AG20443 (cell line): ENCODE measurements at places on chromosomes 6 and 20.

- no peak for DNase-seq
Measured at GRCh38 chr6:60643870-60644269, 1642.2 kb downstream of the KHDRBS2 start.

DNA sequence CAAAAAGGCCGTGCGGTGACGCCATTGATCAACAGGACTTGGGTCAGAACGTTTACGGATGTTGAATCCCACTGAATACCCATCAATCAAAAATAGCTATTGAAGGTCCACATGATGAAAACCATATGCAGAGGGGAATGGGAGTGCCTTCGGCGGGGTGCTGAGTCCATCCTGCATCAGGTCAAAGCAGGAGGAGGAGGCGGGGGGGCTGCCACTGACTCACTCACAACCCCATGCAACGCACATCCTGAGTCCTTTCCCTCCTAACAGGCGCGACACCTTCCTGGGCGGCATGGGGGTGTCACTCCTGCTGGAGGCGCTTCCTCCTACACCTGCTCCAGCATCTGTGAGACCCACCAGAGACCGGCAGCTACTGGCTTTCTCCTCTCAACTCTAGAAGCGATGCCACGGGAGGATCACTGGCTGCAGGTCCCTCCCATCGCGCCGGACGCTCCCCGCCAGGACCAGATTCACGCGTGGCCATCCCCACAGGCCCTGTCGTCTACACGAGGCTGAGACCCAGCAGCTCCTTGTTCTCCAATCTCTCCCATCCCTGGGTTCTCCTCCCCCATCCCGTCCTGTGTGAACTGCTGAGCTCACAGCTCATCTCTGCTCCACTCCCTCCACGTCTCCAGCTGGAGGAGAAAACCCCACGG is 170.6 kb upstream of the THBS2 start:
- no peak for DNase-seq

DNA sequence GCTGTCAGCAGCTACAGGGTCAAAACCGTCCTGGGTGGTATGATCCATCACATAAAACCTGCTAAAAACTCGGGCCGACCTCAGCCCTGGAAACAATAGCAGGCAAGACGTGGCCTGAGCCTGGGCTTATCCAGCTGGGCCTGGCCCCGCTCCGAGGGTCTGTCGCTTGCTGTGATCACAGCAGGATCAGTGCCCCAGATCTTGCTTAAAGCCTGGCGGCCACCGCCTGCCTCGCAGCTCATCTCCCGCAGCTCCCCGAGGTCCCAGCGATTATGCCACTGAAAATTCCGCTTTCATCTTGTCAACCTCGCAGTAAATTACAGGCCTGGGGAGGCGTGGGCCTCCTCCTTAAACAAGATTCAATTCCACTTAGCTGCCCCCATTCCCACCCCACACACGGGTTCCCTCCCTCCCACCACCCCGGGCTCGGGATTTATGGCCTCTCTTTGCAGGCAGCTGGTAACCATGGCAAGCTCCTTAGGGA is 40.1 kb downstream of the CDH22 start:
- no peak for DNase-seq

GRCh38 chr20:13873831-13874230 is 89.0 kb downstream of the NDUFAF5 start:
- DNase-seq: no peak

GRCh38 chr6:18259675-18260447 is 4.5 kb downstream of the DEK start:
- DNase-seq: no peak

DNA sequence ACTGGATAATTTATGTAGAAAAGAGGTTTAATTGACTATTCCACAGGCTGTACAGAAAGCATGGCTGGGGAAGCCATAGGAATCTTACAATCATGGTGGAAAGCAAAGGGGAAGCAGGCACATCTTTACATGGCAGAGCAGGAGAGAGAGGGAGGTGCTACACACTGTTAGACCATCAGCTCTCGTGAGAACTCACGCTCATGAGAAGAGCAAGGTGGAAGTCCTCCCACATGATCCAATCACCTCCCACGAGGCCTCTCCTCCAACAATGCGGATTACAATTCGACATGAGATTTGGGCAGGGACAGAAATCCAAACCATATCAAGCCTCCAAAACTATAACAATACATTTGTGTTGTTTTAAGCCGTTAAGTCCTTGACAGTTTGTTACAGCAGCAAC is 257.1 kb upstream of the KCNG1 start:
- DNase-seq: no peak

GRCh38 chr6:158570681-158570962 is 10.7 kb downstream of the TMEM181 start:
- no peak for DNase-seq

DNA sequence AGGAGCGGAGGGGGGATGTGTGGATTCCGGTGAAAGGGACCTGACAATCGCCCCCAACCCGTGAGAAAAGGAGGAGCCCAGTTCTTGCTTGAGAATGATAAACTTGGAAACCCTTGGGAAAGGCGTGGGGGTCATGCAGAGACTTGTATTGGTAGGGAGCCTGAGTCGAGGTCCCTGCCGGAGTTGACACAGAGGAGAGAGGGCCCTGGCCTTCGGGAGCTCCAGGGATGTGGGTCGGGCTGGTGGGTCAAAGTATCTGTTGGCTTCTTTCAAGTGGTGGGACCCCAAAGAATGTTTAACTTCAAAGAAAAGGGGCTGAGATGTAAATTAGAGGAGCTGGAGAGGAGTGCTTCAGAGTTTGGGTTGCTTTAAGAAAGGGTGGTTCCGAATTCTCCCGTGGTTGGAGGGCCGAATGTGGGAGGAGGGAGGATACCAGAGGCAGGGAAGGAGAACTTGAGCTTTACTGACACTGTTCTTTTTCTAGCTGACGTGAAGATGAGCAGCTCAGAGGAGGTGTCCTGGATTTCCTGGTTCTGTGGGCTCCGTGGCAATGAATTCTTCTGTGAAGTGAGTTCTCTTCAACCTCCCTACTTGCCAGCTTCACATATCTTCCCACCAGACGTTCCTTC is 571 bp downstream of the CSNK2B start:
- peak; percentile 32 for DNase-seq

- no peak for DNase-seq
Measured at GRCh38 chr6:85428486-85428885, 21.4 kb upstream of the NT5E start.

DNA sequence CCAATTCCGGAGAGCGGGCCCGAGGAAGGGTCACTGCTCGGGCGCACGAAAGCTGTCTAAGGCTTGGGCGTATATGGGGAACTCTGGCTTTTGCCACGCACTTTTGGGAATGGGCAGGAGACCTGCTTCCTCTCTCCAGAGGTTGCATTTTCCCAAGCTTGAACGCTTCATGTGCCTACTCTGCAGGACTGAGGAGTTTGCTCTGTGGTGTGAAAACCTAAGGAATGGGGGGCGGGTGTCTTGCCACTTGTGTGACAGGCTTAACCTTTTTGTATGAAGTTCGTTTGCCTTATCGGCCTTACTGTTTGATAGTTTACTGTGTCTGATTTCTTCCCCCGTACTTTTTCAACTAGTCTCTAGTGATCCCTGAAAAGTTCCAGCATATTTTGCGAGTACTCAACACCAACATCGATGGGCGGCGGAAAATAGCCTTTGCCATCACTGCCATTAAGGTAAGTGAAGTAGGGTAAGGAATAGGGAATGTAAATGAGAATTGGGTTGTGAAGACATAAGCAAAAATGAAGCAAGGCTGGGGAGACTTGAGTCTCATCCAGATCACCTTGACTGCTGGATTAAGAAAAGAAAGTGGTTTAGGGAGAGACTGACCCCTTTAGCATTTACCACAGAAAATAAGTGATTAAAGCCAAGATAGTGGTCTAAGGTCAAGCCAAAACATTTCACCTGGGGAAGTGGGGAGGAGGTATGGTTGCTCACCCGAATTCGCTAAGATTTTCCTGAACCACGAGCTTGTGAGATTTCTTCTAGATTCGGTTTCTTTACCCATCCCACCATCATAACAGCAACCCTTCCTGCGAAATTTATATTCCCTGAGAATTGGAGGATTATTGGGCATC is 627 bp downstream of the RPS18 start:
- no peak for DNase-seq

- DNase-seq: no peak
Measured at GRCh38 chr6:154361476-154361875, 4.9 kb upstream of the IPCEF1 start.

DNA sequence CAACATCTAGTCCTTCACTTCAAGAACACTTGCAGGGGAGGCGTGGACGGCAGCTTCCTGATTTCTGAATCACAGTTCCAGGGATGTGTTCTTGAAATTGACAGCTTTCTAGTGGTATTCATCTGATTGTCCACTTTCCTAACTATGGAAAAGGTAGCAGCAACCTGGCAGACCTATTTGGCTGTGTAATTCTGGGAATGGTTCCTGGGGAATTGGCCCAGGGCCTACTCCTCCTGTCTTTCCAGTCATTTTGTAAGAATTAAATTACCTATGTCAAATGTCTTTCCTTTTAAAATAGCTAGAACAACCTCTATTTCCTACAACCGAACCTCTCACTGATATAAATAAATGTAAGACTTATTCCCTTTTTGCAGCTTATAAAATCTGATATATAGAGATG is 85.5 kb upstream of the RSPO3 start:
- DNase-seq: no peak

DNA sequence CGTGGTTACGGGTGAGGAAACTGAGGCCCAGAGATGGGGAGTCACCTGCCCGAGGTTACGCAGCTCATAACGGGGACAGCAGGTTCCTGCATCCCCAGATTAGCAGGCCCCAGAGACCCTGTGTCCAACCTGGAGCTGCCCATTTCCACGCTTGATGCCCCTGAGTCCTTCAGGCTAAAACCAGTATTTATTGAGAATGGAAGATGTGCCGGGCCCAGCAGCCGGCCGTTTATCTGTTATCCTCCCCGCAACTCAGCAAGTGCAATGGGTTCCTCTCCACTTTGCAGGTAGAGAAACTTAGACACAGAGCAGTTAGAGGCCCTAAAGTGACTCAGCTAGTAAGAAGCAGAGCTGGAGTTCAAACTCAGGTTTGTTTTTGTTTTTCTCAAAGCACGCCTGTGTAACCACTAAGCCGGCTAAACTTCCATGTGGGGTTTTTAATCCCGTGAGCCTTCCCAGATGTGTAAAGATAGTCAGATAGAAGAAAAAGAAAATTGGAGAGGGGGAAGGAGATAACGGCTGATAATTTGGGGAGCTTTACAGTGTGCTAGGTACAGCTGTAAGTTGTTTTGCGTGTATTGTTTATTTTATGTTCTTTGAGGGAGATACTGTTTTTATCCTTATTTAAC is 775 bp downstream of the PFDN4 start:
- peak; percentile 39 for DNase-seq

GRCh38 chr6:143399775-143400174 is 50.7 kb downstream of the ADAT2 start:
- no peak for DNase-seq

- no peak for DNase-seq
Measured at GRCh38 chr6:117911150-117911549, 4.1 kb downstream of the SLC35F1 start.

- no peak for DNase-seq
Measured at GRCh38 chr6:70310063-70310694, 7.3 kb upstream of the COL9A1 start.

DNA sequence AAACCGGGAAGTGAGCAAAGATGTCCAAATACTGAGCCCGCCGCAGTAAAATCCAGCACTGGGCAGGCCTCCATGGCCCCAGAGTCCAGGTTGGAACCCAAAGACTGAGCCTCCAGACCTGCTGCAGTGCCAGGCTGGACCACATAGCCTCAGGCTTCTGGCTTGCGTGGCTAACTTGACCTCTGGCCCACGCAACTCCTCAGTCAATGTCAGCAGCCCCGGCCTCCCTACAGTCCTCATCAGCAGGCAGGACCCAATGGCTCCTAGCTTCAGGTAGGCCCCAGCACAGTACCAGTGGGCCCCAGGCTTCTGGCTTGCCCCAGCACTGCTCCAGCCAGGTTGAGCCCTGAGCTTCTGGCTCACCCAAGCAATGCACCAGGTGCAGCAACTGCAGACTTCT is 245.1 kb upstream of the AFDN start:
- DNase-seq: no peak

DNA sequence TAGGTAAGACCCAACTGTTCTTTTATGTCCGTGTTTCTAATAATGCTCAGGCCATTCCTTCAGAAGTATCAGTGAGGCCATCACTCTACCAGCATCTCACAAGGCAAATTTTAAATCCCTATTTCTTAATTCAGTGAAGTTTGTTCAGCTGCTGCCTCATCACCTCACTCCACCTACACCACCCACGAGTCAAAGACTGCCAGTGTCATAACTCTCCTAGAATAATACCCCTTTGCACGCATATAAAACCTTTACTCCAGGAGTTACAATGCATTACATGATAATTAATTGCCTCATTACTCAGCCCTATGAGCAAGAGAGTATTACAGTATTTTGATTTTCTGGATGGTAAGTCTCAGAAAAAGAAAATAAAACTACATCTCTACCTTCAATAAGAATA is 793.6 kb downstream of the TFAP2A start:
- peak; percentile 16 for DNase-seq

- DNase-seq: no peak
Measured at GRCh38 chr6:14089224-14089623, 28.3 kb upstream of the CD83 start.

DNA sequence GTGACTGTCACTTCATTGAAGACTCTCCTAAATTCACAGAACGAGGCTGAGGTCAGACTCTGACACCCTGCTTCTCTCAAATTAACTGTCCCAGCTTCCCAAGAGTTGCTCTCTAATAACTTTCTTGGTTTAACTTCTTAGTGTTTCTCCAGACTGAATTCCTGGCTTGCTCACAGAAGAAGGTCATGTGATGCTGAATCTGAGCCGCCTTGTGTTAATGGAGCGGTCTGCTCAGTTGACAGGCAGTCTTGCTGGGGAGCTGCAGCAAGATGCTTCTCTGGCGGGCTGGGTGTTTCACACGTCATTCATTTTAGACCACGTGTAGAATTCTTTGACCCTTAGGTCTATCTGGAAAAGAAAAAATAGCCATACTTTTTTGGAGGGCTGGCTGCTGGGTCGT is 107.3 kb downstream of the FOXO3 start:
- peak; percentile 32 for DNase-seq

GRCh38 chr6:160428069-160428430 is 79.9 kb downstream of the SLC22A3 start:
- no peak for DNase-seq

GRCh38 chr6:1971612-1972011 is 273.8 kb downstream of the GMDS start:
- no peak for DNase-seq

DNA sequence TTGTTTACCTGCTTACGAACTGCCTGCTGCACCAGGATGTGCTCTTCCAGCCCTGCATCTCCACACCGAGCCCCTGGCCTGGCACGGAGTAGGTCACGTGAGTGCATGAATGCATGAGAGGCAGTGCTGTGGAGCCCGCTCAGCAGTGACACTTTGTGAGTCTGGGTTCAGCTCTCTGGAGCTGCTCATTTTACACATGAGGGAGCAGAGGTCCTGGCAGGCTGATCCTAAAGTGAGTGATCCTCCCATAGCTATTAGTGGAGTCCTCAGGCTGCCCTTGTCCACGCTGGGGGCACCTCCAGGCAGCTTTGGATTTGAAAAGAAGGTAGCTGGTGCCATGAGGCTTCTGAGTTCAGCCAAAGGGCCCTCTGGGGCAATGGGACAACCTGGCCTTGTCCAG is 64.2 kb downstream of the EDN3 start:
- no peak for DNase-seq
